ENCODE measurements at places on chromosomes 4 and X.

DNA sequence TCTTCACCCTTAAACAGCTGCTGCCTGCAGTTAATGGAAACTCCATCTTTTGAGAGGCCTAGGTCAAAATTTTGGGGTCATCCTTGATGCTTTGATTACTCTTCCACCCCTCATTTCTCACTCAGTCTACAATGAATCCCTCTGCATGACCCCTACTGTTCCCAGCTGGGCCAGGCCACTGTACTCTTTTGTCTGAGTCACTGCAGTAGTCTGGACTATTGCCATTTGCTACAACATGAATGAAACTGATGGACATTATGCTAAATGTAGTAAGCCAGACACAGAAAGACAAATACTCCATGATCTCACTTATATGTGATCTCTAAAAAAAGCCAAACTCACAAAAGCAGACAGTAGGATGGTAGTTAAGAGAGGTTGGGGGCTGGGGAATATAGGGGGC lies 28.3 kb downstream of the STK32B start:
- no peak for DNase-seq

GRCh38 chr4:80489798-80490197 lies 154.3 kb downstream of the CFAP299 start:
- no peak for DNase-seq

GRCh38 chr4:170089668-170090351 lies at the start of gene AADAT:
TSS of gene AADAT (minus strand) at chr4:170089956. CDS start at chr4:170089690, 266 bp downstream.
- DNase-seq, result peak; percentile 87

- no peak for DNase-seq
Measured at GRCh38 chr4:101670897-101671296, 119.6 kb upstream of the BANK1 start.

GRCh38 chr4:152571770-152572169 lies 35.9 kb upstream of the FBXW7 start:
- DNase-seq, result no peak

- DNase-seq, result no peak
Measured at GRCh38 chr4:86586626-86587380, 7.3 kb upstream of the PTPN13 start.

DNA sequence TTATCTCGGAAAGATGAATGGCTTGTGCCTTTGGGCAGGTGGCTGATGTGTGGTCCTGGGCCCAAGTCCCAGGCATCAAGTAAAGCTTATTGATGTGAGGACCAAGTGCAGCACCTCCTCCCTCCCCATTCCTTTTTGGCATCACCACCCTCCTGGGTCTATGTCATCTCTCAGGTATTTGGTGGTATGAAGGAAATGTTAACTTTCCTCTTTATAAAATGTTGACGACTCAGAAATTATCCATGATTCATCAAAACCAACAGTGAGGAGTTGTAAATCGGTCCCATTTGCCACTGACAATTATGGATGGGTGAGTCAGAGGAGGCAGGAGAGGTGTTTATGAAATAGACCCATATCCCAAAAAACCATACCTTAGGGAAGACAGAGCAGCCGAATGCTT lies 229.4 kb upstream of the GATB start:
- DNase-seq, result no peak

- DNase-seq, result no peak
Measured at GRCh38 chr4:33837043-33837838, 2407.1 kb downstream of the ARAP2 start.

DNA sequence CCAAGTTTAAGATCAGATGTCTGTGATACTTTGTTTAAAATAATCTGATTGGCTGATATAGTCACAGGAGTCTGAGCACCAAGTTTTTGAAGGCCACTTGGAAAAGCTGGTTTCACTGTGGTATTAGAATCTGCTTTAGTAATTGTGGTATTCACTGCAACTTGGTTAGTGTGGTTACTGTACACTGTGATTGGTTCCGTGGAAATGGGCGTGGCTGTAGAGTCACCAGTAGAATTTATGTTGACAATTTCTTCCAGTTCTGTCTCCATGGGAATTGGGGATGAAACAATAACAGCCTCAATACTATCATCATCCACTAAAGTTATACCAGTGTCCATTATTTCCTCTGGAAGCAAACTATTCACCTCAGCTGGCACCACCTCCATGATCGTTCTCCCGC lies 26.2 kb downstream of the LIN54 start:
- no peak for DNase-seq

- no peak for DNase-seq
Measured at GRCh38 chr4:82774711-82775171, 23.9 kb downstream of the SCD5 start.

DNA sequence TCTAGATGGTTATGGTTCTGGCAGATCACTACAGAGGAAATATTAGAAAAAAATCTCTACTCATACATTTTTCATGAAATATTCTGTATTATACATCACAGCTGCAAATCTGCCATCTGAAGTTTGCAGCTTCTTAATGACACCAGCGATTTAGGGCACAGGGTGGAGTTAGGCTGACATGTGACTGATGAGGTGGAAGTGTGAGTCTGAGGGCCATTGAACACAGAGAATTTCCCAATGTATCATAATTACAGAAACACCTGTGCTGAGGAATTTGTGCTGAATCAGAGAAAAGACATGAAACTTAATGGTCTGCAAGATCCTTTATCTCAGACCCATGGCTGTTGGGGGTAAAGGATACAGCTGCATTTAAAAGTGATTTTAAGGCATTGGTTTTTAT lies 2025.6 kb upstream of the AGA start:
- no peak for DNase-seq

- DNase-seq, result no peak
Measured at GRCh38 chr4:67861513-67861912, 22.3 kb downstream of the TMPRSS11D start.

DNA sequence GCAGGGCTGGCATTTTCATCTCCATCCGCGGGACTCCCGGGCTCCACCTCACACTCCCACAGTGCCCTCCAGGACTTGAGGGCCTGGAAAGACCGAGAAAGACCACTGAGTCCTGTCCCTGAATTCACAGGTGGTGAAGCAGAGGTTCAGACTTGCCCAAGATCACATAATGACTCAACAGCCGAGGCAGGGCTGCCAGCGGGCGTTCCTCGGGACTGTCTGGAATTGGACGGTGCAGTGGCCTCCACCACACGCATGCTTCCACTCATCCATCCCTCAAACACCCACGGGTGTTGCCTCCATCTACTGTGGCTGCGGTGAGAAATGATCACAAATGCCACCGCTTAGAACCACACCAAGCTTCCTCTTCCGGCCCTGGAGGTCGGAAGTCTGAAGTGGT lies 6.9 kb upstream of the ADRA2C start:
- no peak for DNase-seq

DNA sequence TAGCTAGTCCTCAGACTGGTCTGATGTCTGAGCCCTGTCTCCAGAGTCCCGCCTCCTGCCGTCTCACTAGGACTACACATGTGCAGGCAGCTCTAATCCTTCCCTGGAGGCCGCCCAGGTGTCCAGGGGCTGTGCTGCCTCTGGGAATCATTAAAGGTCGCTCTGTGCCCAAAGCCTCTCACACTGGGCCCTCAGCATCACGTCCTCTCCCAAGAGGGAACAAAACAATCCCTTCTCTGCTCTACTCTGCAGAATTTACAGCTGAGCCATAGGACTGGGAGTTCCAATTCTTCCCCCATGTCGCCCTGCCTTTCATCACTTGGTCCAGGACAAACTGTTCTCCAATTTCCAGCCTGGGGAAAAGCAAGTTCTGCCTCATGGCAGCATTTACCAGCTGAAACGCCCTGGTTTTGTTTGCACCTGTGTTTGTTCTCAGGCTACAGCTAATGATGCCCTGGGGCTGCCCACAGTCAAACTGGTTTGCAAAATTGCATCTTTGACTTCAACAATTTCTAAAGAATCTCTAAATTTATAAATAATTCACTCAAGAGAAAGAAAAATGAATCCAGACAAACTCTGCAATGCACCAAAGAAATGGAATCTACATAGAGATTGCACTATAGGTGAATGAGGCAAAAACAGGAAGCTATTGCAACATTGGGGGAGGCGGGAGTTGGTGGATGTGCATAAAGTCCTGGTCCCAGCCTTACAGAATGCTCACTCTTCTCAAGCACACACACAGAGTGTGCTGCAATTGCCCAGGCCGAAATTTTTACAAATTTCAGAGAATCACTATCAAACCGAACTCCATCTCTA lies 7.2 kb upstream of the MRFAP1 start:
- no peak for DNase-seq

GRCh38 chrX:21632027-21632426 lies 26.1 kb downstream of the KLHL34 start:
- peak; percentile 21 for DNase-seq

- no peak for DNase-seq
Measured at GRCh38 chrX:314781-315595, 3.6 kb downstream of the GTPBP6 start.

DNA sequence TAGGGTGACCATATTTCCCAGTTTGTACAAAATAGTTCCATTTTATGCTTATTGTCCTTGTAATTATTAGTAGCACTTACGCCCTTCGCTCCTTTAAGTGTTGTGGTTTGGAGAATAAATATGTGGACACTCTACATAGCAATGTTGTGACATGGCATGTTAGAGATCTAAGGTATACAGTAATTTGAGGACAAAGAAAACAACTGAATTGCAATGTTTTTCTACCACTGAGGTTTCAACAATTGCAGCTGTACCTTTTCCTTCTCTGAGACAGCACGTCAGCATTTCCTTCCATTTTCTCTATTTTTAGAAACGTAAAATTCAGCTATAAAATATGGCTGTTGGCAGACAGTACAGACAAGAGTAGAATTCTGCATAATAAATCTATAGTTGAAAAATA lies 323.1 kb downstream of the MAPK10 start:
- DNase-seq, result no peak

Measured in neural crest cell (in vitro differentiated cells).